ELR (cell line): ENCODE measurements at places on chromosomes 4 and X.
A peak's percentile ranks its signal among the peaks of the same experiment; 100 is the strongest.

DNA sequence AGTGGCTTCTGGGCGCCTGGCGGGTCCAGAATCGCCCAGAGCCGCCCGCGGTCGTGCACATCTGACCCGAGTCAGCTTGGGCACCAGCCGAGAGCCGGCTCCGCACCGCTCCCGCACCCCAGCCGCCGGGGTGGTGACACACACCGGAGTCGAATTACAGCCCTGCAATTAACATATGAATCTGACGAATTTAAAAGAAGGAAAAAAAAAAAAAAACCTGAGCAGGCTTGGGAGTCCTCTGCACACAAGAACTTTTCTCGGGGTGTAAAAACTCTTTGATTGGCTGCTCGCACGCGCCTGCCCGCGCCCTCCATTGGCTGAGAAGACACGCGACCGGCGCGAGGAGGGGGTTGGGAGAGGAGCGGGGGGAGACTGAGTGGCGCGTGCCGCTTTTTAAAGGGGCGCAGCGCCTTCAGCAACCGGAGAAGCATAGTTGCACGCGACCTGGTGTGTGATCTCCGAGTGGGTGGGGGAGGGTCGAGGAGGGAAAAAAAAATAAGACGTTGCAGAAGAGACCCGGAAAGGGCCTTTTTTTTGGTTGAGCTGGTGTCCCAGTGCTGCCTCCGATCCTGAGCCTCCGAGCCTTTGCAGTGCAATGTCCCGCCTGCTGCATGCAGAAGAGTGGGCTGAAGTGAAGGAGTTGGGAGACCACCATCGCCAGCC, at the start of gene ATOH1:
ATOH1 (plus strand) TSS at position 422 of the 663 bp plus-strand sequence; CDS start at position 596, 174 bp downstream.
- DNase-seq: no peak

DNA sequence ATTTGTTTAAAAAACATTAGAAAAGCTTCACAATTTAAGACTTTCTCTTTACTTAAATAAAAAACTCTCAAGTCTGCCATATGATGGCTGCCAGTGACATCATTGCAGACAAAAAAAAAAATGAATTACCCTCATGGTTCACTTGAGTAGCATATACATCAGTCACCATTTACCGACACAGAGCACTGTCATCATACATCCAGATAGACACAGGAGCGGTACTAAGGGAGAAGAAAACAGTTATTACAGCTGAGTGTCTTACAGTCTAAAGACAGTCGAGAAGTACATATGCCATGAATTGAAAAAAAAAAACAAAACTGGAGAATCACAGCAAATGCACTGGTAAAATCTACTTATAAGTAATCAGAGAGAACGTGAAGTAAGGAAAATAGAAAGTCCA, 405.7 kb upstream of the GALNT7 start:
- DNase-seq: no peak

GRCh38 chr4:173171098-173171497, 2.5 kb downstream of the GALNT7 start:
- DNase-seq: peak; percentile 72

DNA sequence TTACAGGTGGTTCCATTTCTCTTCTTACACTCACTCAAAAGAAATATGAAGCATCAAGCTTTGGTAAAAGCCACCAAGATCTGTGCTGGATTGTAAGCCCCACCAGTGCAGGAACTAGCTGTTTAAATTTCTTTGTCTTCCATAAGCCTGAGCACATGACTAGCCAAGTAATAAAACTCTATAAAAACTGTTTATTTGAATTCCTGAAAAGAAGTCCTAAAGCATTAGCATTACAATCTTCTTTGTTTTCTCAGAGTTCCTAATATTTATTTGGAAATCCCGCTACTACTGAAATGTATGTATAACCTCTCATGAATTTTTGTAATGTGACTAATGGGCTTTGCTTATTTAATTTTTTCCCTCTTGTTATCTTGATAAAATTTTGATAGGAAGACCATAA, 65.9 kb downstream of the IQCM start:
- DNase-seq: no peak

DNA sequence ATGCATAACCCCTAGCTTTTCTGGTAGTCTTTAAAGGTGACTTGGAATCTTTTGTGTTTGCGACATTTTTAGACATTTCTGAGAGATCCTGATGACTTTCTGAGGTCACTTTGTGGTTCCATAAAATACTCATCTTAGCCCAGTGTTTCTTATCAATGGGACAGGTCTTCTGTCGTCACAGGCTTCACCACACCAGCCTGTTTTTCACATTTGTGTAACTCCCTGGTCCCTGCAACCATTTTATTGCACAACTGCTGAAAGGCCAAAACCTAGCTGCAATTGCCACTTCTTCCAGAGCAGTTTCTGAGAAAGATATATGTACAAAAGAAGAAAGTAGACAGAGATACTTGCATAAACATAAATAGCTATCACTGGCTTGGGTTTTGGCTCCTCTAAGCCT, 120.9 kb downstream of the IL15 start:
- DNase-seq: no peak

DNA sequence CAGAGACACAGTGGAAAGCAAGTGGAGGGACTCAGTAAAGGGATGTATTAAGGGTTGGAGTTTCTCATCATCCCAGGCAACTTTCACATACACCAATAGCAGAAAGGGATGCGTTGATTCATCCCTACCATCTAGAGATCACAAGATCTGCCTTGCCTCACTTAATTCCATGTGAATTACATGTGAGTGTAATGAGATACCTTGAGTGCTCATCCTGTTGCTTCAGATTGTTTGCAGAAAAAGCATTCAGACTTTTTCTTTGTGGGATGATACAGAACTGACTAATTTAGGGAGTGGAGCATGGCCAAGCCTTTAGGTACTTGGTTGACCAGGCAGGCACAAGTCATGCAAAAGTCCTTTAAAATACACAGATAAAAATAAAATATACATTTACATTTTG, 124.8 kb upstream of the SLIT2 start:
- peak; percentile 72 for DNase-seq

DNA sequence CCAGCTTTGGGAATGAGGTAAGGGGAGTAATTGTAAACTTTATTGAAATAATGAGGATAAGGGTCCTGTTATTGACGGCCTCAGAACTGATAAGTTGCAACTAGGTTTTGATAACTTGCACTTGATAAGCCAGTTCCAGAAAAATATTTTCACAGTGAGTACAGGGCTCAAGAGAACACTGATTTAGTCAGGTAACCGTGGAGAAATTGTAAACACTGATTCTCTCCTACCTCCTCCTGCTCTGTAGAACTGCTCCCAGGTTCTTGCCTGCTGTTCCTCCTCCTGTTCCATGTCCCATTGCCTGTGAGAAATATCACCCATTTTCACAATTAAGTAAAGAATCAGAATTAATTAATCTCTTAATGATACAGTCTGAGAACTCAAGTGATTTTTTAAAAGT, 55.0 kb upstream of the CXXC4 start:
- DNase-seq: no peak

DNA sequence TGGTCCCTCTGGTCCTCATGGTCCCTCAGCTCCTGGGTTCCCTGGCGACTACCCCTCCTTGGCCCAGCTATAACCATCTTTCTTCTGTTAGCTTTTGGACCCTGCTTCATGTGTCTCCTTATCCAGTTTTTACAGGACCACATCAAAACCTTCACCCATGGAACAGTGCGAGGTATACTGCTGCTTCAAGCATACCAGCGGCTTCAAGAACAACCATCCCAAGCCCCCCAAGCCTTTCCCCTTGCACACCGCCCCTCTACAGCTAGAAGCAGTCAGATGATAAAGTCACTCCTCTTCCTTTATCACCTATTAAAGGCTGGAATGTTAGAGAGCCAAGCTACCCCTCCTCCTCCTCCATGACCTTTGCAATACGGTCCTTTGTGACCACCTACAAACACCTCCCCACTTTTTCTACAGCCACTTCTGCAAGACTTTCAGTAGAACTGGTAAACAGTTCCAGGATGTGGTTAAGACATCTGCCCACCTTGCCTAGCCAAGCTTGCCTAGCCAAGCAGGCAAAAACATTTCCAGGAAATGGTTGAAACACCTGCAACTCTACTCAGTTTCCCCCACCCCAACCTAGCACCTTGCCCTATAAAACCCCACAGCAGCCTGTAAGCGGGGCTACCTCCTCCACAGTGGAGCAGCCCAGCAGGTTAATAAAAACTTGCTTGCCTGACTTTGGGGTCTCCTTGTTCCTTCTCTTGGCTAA, 125.7 kb downstream of the ZC4H2 start:
- no peak for DNase-seq

- peak; percentile 73 for DNase-seq
Observed at GRCh38 chr4:167544391-167544790, 310.1 kb upstream of the SPOCK3 start.

DNA sequence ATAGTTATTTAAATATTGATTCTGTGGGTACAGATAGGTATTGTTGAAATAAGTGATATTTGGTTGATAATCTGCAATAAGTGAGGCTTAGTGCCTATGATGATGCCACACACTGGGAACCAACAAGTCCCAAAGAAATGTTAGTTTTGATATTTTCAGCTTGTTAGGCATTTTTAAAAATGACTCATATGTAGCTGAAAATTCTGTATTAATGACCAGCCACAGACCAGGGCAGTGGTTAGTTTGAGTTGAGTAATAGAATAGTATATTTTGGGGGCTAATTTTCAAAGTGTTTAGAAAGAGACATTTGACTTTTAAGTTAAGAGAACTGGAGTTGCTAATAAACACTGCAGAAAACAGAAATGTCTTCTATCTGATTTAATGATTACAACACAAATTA, 9.4 kb downstream of the INTU start:
- peak; percentile 37 for DNase-seq

DNA sequence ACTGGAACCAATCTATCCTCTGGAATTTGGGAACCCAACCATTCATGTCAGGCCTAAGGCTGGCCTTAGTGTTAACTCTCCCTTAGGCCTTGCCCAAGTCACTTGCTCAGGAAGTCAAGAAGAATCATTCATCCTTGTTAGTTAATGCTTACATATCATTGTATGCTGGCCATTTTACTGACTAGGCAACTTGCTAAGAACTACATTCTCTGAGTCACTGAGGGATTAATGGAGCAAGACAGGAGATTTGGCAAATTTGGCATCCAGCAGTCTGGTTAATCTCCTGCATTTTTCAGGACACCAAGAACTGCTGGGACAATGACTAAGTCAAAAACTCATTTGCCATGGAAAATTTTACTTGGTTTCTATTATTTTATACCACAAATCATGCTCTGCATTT, 115.8 kb upstream of the DDIT4L start:
- no peak for DNase-seq

DNA sequence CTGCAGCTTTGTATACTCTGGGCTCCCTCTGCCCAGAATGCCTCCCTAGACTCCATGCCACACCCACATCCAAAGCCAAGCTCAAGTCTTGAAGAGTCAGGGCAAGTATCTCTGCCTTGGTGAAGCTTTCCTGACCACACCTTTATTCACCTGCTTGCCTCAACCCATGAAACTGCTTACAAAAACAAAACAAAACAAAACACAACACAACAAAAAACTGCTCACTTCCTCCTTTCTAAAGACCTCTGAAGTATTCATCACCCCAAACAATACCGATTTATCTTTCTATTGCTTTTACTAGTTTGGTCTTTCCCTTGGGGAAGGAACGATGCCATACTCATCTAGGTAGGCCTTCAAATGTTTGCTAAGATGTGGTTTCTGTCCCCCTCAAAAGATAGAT, 45.0 kb downstream of the TMEM165 start:
- no peak for DNase-seq

- peak; percentile 5 for DNase-seq
Observed at GRCh38 chr4:12409507-12410190, 981.0 kb upstream of the HS3ST1 start.

DNA sequence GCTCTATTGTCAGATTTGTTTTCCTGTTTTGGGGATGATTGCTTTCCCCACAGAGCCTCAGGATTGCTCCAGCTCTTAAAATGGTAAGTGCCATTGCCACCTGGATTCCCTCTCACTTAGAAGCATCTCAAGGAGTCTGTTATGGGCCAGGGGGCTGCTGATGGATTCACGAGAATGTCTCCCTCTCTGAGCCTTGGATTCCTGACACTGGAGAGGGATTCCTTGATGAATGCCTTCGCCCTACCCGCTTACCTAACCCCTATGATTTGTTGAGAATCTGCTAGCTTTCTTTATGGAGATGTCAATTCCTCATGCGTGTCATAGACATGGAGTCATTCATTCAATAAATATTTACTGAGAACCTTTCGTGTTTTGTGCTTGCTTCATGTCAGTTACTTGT, 36.9 kb upstream of the TENM3 start:
- no peak for DNase-seq

DNA sequence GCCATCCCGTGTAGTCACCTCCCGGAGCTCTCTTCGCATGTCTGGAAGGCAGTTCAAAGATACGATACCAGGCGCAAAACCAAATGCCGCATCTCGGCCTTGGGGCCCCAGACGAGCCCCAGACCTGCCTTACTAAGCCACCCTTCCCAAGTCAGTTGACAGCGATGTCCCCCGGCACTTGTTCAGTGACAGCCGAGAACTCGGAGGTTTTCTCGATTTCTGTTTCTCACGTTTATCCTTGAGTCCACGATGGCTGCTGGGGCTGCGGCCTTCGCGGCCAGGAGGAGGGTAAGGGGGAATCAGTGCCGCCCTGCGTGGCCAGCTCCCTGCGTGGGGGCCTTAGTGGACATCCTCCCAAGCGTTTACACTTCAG, 7.3 kb downstream of the MAEA start:
- DNase-seq: no peak

GRCh38 chr4:73770917-73771316, 30.5 kb downstream of the CXCL8 start:
- DNase-seq: no peak

DNA sequence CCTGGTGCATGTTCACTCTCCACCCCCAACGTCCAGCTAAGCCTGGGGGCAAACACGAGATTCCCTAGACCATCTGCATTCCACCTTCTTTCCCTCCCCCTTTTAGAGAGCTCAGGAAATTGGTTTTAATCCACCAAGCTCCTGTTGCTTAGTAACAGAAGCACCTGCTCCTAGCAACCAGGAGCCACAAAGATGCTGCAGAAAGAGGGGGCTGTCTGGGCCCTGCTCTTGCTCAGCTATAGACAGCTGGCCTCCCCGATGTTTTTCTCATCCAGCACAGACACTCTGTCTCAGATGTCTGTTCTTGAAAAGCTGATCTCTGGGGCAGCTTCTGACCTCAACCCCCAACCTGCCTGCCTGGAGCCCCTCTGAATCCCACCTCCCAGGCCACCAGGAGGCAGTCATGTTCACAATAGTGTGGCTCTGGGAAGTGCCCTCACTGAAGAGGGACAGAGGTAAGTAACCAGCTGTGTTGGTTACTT, 71.5 kb downstream of the SLC16A2 start:
- no peak for DNase-seq

GRCh38 chr4:38055566-38055965, 95.4 kb downstream of the PTTG2 start:
- no peak for DNase-seq

GRCh38 chrX:119523664-119524184, 41.5 kb downstream of the STEEP1 start:
- no peak for DNase-seq
